ENCODE measurements at places on chromosomes 11 and 22.

GRCh38 chr11:121023848-121024751 lies at the start of gene TBCEL:
Gene TBCEL, plus strand, starts transcription at chr11:121024102. Its CDS starts 21,589 bp downstream, at chr11:121045691.
- peak; percentile 85 for DNase-seq

GRCh38 chr11:111939836-111940604 lies 2.9 kb downstream of the DIXDC1 start:
- no peak for DNase-seq

GRCh38 chr11:124674168-124674517 lies 439 bp downstream of the SPA17 start:
- DNase-seq = no peak

DNA sequence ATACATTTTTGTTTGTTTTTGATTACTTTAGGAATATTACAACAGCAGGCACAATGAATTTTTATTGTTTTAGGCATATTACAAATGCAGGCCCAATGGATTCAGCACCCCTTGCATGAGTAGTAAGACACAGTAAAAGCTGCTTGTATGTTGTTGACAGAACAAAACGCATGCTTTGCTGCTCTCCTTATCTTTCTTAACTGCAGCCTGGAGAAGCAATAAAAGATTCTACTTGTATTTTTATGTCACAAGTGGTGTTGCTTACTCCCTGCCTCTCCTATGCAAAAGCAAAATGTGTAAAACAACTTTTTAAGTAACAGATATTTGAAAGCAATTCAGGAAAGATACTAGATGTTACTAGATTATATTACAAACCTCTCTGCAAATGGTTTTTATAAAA lies 73.9 kb downstream of the TRPC6 start:
- no peak for DNase-seq

DNA sequence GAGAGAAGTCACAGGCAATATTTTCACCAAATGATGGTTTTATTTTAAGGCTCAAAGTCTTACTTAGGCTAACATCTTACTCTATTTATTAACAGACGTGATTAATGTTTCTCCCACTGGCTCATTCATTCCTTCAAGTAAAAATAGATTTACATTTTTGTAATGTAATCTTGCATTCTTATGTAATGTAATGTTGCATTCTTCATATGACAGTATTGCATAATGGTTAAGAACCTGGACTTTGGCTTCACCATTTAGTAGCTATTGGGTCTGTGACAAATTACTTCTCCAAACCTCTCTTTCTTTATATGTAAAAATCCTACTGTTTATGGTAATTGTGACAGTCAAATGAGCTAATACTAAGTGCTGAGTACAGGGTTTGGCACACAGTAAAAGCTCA lies 3.3 kb upstream of the DIXDC1 start:
- no peak for DNase-seq

GRCh38 chr22:44380756-44381486 lies 68.2 kb upstream of the SHISAL1 start:
- DNase-seq = no peak

GRCh38 chr22:24583221-24584165 lies 9.4 kb downstream of the LRRC75B start:
- no peak for DNase-seq

- no peak for DNase-seq
Observed at GRCh38 chr22:23913306-23913660, 19.1 kb downstream of the MIF start.

GRCh38 chr11:114309517-114309916 lies 13.3 kb downstream of the NNMT start:
- DNase-seq = no peak
